Caco-2 (cell line): ENCODE measurements at places on chromosomes 13 and 19.
A peak's percentile ranks its signal among the peaks of the same experiment; 100 is the strongest.

DNA sequence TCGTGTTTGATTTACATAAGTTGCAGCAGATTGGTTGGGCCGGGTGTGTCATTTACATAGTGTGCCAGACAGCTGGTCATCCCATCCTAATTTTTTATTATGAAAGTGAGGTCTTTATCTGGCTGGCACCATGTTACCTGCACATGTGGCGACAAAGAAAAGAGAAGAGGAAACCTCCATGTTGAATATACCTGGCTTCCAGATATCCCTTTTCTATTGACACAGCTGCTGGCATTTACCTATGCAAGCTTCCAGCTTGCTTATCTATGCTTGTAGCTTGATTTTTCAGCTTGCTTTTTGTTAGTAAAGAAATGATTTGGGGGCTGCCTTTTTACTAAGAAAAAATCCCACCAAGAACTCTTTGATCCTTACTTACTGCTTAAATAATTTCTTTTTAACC is 681.3 kb upstream of the SLITRK1 start:
- no peak overlapping the region for H3K27ac ChIP-seq
- no peak for DNase-seq
- H3K27me3 ChIP-seq = no peaks in the 10 kb centered on the region
- no peak overlapping the region for H3K4me3 ChIP-seq
- no peaks in the 10 kb centered on the region for H3K4me1 ChIP-seq

DNA sequence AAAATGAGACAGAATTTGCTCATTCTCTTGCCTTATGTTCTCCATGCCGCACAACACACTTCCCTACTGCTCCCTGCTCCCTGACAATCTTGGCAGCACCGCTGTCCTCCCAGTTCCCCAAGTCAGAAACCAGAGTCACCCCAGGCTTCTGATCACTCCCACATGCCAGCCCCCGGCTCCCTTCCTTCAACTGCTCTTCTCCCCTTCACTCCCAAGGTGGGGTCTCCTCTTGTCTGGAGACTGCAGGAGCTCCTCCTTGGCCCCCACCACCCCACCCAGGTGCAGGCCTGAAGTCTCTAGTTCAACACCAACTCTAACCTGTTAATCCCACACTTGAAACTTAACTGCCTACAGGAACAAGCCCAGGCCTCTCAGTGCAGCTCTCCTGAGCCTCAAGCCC is 16.8 kb upstream of the AKAP8 start:
- no peaks in the 10 kb centered on the region for H3K4me1 ChIP-seq
- no peak for DNase-seq
- H3K36me3 ChIP-seq = peaks cover 11% of the 10 kb centered on the region
- no peak overlapping the region for H3K27ac ChIP-seq
- no peak overlapping the region for H3K4me3 ChIP-seq
- no peaks in the 10 kb centered on the region for H3K27me3 ChIP-seq

DNA sequence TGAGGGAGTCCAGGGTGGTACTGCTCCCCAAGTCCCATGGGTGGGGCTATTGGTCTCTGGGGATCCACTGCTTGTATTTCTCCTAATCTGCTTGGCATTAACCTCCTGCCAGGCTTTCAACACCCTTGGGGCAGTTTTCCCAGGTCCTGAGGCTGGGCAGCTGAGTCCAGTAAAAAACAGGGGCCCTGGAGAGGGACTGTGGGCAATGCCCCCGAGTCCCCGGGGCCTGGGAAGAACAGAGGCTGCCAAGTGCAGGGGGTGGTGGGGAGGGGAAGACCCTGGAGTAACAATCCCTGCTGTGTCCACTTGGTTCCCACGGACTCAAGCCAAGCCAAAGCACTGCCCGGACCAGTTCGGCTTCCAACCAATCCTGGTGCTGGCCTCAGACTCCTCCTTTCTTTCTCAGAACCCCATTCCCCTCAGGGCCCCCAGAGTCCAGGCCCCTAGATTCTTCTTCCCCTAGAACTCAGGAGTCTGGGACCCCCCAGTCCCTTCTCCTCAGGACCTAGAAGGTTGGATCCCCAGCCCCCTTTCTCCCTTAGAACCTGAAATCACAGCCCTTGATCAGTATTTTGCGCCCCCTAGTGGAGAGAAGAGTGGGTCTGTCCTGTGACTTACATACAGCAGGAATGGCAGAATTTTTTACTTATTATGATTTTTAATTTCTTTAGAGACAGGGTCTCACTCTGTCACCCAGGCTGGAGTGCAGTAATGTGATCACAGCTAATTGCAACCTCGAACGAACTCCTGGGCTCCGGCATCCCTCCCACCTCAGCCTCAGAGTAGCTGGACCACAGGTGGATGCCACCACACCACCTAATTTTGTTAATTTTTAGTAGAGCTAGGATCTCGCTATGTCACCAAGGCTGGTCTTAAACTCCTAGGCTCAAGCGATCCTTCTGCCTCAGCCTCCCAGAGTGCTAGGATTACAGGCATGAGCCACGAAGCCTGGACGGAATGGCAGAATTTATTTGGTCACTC is 3.7 kb upstream of the CLPTM1 start:
- peak; percentile 75 for DNase-seq
- H3K27me3 ChIP-seq = no peaks in the 10 kb centered on the region

DNA sequence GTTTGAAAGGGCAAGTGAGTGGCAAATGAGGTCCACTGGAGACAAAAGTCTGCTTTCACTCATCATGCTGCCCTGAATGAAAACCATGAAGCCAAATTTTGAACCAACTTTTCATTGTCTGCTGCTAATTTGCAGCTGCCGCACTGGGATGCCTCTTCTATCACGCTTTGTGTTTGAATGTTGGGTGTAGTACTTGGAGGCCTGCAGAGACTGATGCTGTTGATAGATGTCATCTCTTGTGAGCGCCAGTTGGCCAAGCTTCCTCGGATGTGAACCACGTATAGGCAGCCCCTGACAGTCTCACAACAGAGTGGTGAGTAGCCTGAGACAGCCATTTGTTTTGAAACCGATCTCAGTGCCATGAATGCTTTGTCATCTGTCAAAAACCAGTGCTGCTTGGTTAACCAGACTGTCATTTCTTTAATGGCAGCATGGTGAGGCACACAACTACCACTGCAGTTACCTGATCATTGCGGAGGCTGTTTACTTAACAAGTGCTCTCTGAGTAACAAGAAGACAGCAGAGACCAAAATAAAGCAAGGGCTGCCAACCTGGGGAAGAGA is 31.2 kb upstream of the SLC10A2 start:
- H3K36me3 ChIP-seq = no peaks in the 10 kb centered on the region
- H3K4me3 ChIP-seq = no peak overlapping the region
- DNase-seq = no peak
- H3K27me3 ChIP-seq = no peaks in the 10 kb centered on the region
- H3K27ac ChIP-seq = no peak overlapping the region
- H3K4me1 ChIP-seq = no peaks in the 10 kb centered on the region

DNA sequence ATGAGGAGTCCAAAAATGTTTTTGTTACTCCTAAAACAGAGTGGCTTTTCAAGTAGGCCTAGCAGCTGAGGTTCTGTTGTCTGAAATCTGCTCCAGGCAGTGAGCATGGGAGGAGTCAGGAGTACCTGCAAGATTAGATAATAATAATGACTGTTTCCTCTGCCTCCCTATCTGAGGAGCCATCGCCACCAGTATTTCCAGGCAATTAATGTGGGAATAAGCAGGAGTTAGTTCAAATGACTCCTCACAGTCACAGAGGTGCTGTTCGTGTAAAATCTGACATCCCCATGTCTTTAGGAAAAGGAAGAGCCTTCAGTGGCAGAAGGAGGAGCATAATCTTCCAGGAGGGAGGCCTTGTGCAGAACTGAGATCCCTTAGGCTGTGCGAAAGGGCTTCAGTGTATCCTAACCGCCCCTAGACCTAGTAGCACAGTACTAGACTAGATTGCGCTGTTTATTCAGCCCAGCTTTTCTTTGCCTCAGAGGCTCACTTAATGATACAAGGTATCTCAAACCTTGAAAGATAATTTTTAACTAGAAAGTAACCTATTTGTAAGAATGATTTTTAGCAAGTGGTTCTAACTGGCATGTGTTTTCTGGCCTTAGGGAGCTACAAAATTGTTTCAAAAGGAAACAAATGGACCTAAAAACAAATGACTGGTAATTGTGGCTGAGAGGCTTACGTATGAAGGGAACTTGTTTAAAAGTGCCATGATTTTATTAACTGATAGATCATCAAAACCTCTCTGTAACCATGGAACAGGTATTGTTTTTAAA is 49.0 kb downstream of the FREM2 start:
- no peaks in the 10 kb centered on the region for H3K36me3 ChIP-seq
- no peak overlapping the region for H3K27ac ChIP-seq
- DNase-seq = no peak
- H3K4me3 ChIP-seq = no peak overlapping the region
- H3K27me3 ChIP-seq = no peaks in the 10 kb centered on the region

- H3K36me3 ChIP-seq = no peaks in the 10 kb centered on the region
- DNase-seq = no peak
- no peaks in the 10 kb centered on the region; the same call in 1 of the 2 replicates for H3K27me3 ChIP-seq
Measured at GRCh38 chr19:35225951-35226350, 2.6 kb downstream of the FAM187B start.

- peak overlapping the region; percentile 90 for H3K27ac ChIP-seq
- H3K27me3 ChIP-seq = no peaks in the 10 kb centered on the region; the same call in none of the 2 replicates
- DNase-seq = peak; percentile 28
- no peak overlapping the region for H3K4me3 ChIP-seq
- H3K36me3 ChIP-seq = no peaks in the 10 kb centered on the region
- peaks cover 13% of the 10 kb centered on the region for H3K4me1 ChIP-seq
Measured at GRCh38 chr19:13031917-13032623, 36.8 kb downstream of the NFIX start.

- H3K4me3 ChIP-seq = peak within 1 kb of the TSS; percentile 76
- DNase-seq = peak; percentile 66
- H3K27ac ChIP-seq = peak within 1 kb of the TSS; percentile 38
- H3K4me1 ChIP-seq = peaks cover 5% of the 10 kb centered on the region
- no peaks in the 10 kb centered on the region for H3K27me3 ChIP-seq
Measured at GRCh38 chr19:3062165-3063105, at the start of gene TLE5. TSS of gene TLE5 (minus strand) at chr19:3062495. CDS start at chr19:3062200, 295 bp downstream.

- H3K36me3 ChIP-seq = no peaks in the 10 kb centered on the region
- H3K4me1 ChIP-seq = no peaks in the 10 kb centered on the region
- DNase-seq = no peak
- H3K27me3 ChIP-seq = 0 out of 2 replicates have a peak, but pooled peaks cover 2% of the 10 kb centered on the region
- no peak overlapping the region for H3K4me3 ChIP-seq
- H3K27ac ChIP-seq = no peak overlapping the region
Measured at GRCh38 chr13:107209824-107210722, 642.1 kb upstream of the ARGLU1 start.

GRCh38 chr19:16477311-16477710 is 5.5 kb upstream of the EPS15L1 start:
- H3K27me3 ChIP-seq = no peaks in the 10 kb centered on the region
- H3K4me3 ChIP-seq = no peak overlapping the region
- H3K4me1 ChIP-seq = no peaks in the 10 kb centered on the region
- no peak overlapping the region for H3K27ac ChIP-seq
- no peaks in the 10 kb centered on the region for H3K36me3 ChIP-seq

DNA sequence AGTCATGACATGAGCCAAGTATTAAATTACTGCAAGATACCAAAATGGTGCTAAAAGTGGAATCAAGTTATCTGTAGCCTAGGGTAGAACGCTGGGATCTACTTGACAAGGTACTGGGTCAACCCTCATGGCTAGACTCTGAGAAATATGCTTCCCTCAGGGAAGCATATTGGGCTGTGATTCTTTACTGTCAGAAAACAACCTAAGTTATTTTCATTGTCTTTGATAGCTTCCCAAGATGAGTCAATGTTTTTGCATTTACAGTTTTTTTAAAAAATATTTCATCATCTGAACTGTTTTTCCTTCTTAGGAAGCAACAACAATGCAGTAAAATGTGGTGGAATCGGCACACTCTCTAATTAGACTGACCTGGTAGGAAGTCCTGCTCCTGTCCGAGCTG is 218.0 kb downstream of the RGCC start:
- H3K27me3 ChIP-seq = no peaks in the 10 kb centered on the region
- H3K27ac ChIP-seq = no peak overlapping the region
- no peak overlapping the region for H3K4me3 ChIP-seq
- no peaks in the 10 kb centered on the region for H3K36me3 ChIP-seq

- H3K27me3 ChIP-seq = no peaks in the 10 kb centered on the region
- H3K4me1 ChIP-seq = peaks cover 30% of the 10 kb centered on the region
- H3K36me3 ChIP-seq = peaks cover 18% of the 10 kb centered on the region
- H3K27ac ChIP-seq = peak overlapping the region; percentile 81
Measured at GRCh38 chr19:49912965-49913685, 15.9 kb upstream of the ATF5 start.

DNA sequence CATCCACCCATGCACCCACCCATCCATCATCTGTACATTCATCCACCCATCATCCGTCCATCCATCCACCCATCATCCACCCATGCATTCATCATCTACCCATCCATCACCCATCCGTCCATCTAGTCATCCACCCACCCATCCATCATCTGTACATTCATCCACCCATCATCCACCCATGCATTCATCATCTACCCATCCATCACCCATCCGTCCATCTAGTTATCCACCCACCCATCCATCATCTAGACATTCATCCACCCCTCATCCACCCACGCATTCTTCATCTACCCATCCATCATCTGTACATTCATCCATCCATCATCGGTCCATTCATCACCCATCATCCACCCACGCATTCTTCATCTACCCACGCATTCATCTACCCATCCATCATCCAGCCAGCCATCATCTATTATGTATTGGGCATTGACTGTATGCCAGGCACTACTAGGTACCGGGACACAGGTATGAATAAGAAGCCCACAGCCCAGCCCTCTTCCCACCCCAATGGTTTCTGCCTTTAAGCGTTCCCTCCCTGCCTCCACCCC is 16.7 kb upstream of the GALP start:
- H3K27me3 ChIP-seq = no peaks in the 10 kb centered on the region
- no peak for DNase-seq
- no peaks in the 10 kb centered on the region for H3K4me1 ChIP-seq
- H3K27ac ChIP-seq = no peak overlapping the region
- peaks cover 3% of the 10 kb centered on the region for H3K36me3 ChIP-seq
- H3K4me3 ChIP-seq = no peak overlapping the region

DNA sequence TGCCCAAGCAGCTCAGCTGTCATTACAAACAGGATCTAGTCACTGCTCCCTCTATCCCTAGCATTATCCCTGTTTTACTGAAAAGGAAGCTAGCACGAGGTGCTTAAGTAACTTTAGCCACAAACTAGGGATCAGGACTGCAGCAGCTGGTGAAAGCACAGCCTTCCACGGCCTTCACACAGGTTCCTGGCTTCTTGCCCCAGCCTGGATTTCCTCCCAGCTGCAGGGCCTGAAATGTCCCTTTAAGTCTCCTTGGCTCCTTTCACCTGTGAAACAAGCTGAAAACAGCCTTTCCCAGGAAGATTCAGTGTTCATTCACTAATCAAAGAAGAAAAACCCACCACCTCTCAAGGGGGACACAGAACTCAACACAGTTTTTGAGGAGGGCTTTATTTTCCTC is 754.5 kb downstream of the DIAPH3 start:
- H3K27ac ChIP-seq = no peak overlapping the region
- no peak overlapping the region for H3K4me3 ChIP-seq
- no peaks in the 10 kb centered on the region for H3K36me3 ChIP-seq
- H3K27me3 ChIP-seq = no peaks in the 10 kb centered on the region
